ENCODE measurements at places on chromosomes 7 and 10.

DNA sequence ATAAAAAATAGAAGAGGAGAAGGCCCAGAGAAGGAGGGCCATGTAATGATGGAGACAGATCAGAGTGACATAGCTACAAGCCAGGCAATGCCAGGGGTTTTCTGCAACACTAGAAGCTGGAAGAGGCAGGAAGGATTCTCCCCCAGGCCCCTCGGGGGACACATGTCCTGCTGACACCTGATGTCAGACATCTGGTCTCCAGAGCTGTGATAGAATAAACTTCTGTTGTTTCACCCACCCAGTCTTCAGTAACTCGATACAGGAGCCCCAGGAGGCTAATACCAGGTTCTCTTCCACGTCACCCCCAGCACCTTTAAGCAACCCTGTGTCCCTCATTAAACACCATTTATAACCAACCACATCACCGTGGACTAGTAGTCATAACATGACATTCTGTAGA, 94.9 kb downstream of the TMEM130 start:
- DNase-seq: no peak

DNA sequence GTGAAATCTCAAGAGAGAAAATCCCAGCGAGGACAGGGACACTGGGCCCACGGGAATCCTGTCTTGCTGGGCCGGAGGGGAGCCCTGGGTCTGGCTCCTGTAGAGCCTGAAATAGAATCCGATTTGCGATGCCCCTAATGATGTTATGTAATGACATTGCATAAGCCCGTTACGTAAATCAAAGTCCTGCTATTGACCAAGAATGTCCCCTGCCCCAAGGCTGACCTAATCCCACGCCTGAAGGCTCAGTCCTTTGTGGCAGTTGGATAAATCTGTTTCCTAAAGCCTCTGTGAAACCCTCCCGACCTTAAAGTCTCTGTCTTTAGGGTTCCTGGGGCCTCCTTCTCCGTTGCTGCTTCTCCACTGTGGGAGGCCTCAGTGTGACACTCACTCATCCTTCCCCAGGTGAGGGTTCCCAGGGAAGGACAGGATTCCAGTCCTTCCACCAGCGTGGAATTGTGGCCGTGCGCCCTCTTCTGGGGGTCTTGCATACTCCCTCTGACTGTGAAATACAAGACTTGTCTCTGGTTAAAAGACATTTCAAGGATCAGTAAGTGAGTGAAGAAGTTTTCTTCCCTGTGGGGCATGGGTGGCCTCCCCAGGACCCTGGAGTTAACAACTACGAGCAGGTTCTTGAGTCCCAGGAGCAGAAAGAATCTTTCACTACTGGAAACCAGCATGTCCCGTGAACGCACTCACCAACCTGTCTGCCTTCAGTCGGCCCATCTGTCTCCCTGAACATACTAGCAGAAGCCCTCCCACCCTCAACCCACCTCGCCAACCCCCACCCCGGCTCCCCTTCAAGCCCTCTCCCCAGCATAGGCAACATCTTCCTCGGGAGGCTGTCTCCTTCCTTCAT, 19.8 kb downstream of the ZNF467 start:
- DNase-seq: no peak

- DNase-seq: no peak
Observed at GRCh38 chr7:141544831-141545230, 6.4 kb upstream of the AGK start.

- DNase-seq: no peak
Observed at GRCh38 chr10:23568996-23569395, 130.1 kb downstream of the OTUD1 start.

GRCh38 chr10:22988581-22989360, 60.9 kb downstream of the ARMC3 start:
- peak; percentile 32 for DNase-seq

- no peak for DNase-seq
Observed at GRCh38 chr7:16698200-16698905, 52.4 kb downstream of the BZW2 start.

DNA sequence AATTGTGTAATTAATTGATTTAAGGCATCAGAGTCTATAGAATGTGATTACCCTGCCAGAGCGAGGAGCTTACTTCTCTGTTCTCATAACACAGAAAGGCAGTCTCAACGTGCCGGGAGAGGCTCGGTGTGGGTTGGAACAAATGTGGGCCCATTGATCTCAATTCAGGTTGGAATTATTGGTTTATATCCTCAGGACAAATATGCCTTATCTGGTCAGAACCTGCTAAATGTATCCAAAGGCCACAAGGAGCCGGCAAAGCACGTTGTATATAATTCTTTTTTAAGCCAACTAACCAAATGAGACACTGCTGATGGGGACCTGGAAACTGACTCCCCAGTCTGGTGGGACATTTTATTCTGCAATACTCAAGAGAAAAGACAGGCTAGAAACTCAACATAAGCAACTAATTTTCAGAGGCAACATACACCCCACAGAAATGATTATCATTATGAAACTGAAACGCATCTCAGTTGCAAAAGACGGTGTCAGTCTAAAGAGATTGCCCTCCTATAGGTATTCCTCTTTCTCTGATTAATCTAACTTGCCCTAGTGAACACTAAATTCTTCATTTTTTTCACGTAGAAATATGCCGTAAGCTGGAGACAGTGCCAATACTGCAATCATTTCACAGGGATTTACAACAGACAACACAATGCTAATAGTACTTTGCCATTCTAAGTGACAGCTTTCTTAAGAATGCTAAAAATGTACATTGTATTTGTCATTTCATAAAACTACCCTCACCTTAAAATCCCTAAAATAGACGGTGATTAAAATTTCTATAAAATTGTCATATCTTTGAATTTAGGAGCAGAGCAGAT, 9.4 kb downstream of the EBF3 start:
- DNase-seq: no peak

GRCh38 chr7:126533715-126534114, 719.0 kb downstream of the GRM8 start:
- DNase-seq: no peak

DNA sequence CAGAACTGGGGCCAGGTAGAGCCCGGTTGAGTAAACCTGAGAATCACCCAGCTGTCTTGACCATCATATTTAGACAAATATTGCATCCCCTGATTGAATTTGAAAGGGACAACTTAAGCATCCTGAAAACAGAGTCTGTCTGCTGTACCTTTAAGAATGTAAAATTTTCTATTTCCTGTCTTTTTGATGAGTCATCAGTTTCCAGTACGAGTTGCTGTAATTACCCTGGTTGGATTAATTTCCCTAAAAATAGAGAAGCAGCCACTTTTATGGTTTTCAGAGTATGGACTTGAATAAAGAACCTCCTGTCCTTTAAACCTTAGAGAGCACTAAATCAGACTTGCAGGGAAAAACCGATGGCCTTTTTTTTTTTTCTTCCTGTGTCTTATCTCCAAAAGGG, 164.6 kb upstream of the SH2B2 start:
- no peak for DNase-seq

GRCh38 chr10:23523251-23523650, 84.4 kb downstream of the OTUD1 start:
- DNase-seq: no peak
